Suppressor macrophage treated with lipopolysaccharide for 4 hours (primary cell): ENCODE measurements at places on chromosomes 4 and X.

GRCh38 chr4:177263818-177264217 lies 45.9 kb upstream of the NEIL3 start:
- no peak for DNase-seq

DNA sequence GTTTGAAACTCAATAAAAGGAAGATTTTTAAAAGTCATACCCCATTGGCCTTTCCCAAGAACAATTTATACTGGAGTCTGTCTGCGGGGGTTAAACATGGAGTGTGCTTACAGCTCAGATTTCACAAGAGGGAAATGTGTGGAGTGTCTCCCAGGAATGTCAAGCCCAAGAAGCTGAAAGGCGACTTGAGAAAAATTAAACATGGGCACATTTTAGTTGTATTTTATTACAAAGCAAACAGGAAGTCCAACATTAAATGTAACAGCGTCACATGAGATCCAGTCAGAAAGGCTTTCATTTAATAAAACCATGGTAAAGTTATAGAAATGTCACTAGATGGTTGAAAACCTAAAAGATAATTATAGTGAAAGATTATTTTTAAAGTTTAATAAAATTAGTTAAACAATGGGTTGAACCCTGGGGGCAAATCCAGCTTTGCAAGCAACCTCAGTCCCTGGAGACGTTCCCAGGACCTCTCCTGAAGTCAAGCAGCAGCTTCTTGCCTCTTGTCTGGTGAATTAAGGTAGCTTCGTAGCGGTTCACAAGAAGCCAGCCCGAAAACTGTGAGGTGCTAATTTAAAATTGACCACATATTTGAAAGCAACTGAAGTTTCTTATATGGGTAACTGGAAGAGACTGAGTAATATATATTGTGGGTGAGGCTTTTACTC lies 168.4 kb upstream of the EDNRA start:
- DNase-seq = no peak

DNA sequence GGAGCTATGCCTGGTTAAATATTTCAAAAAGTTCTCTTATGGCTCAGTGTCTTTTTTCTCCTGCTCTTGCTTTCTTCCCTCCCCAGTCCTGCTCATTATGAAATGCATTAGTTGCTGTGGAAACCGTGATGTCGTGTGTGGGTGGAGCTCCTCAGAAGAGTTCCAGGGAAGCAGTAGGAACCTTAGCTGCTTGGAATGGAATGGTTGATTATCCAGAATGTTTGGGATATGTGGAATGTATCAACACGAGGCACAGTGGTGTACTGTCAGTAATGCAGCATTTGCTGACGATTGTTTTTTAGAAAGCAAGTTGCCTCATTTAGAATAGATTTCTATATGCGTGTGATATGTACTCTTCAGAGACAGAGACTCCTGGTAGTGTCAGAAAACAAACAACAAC lies 333.2 kb downstream of the ARHGAP10 start:
- no peak for DNase-seq

DNA sequence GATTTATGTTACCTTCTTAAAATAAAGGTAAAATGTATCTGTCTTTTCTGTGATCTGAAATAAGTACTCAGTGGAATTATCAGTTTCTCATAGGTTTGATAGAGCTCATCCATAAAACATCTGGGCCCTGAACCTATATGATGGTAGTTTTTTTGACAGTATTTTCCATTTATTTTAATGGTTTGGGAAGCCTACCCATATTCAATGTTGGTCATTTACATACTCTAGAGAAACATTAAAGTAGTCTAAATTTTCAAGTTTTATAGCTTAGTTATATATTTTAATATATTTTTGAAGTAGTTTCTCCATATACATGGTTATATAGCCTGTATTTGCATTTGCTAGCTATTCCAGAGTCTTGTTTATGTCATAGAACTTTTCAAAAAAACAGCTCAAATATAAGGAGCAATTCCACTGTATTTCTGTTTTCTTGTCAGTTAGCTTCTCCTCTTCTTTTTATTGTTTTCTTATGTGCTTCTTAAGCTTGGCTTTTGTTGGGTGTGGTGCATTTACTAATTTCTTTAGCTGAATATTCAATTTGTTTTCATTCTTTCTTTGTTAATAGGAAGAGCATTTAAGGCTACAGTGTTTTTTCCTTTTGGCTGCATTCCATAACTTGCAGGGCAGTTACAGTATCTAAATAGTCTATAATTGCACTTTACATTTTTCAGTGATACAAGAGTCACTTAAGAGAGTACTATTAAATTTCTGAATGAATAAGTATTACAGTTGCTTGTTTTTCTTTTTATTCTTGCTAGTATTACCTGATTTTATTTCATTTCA lies 181.4 kb downstream of the DKK2 start:
- DNase-seq = no peak

DNA sequence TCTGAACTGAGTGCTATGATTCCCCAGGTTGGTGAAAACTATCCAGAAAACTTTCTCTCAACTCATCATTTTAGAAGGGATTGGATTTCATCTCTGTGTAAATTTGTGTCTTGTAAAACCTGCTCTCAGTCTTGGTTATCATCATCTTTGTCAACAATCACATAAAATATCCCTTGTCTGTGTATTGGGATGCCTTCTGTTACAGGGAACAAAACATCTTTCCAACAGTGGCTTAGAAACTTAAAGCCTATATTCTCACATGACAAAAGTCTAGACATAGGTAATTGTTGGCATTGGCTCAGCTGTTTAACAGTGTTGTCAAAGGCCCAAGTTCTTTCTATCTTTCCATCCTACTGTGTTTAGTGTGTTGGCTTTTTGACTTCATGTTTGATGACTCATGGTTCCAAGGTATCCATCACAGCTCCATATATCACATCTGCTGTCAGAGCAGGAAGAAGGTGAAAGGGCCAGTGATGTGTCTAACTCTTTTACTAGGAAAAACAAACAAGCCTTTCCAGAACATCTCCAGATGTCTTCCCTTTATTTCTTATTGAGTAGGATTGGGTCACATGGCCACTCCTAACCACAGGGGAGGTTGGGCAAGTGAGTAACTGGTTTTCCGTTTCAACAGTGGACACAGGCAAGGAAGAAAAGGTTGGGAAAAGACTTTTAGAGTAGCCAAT lies 65.0 kb downstream of the PHEX start:
- no peak for DNase-seq

DNA sequence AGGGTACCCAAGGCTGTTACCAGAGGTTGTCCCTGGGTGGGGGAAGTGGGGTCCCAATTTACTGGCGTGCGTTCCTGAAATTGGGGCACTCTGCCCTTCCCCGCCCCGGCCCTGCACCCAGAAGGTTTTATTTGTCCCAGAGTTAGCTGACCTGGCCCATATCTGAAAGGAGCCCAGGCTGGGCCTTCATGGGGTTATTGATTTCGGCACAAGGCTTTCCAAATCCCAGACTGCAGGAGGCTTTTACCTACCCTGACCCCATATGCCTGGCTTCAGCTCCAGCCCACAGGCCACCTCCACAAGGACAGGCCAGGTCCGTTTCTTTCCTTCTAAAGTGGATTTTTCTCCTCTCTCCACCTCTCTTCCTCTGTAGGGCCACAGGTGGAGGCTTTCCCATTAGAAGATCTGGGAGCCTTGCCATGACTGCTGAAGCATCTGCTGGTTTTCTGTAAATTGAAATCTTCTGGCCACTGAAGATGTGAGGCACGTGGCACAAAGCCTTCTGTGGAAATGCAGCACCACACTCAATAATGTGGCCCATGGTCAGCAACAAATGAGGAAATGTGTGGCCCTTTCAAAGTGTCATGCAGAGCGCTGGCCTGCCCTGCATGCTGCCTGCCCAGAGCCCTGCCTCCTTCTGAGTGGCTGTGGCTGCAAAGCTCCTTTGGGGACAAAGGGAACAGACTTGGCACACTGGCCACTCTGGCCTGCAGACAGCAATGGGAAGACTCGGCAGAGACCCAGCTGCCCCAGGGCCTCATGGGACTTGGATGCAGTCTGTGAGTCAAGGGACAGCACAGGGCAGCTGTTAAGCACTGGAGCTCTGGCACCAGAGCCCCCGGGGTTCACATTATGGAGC lies 43.1 kb upstream of the MTM1 start:
- DNase-seq = no peak

DNA sequence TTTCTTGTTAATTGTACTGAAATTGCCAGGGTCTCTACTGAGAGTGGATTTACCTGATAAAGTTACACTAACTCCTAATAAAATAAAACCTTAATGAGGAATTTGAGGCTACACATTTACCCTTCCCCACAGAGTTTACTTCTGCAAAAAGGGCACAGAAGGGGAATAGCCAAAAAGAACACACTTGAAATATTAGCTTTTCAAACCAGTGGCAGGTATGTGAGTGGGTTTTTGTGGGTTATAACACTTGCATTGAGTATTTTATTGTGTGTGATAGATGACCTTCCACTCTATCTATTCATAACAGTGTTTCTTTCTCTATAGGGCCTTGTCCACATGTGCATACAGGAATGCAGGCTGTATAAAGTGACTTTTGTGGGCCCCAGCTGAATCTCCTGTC lies 5.0 kb upstream of the GPR174 start:
- DNase-seq = no peak

DNA sequence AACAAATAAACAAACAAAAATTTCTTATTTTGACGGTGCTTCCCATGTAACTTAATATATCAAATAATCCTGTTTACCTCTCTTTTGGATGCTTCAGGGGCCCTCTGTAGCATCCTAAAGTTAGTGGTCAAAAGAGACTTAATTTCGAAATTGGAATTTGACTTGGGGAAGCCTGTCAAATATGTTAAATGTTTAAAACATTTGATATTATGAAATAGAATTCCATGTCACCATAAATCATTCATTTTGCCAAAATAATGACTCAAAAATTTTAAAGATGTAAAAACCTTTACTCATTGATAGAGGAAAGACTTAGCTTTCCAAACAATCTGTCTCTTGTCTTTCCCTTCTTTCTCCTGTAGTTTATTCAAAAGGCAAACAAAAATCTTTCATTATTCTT lies 20.6 kb upstream of the TEX13A start:
- DNase-seq = no peak

- DNase-seq = no peak
Observed at GRCh38 chr4:125316791-125317524, 2.2 kb downstream of the FAT4 start.

DNA sequence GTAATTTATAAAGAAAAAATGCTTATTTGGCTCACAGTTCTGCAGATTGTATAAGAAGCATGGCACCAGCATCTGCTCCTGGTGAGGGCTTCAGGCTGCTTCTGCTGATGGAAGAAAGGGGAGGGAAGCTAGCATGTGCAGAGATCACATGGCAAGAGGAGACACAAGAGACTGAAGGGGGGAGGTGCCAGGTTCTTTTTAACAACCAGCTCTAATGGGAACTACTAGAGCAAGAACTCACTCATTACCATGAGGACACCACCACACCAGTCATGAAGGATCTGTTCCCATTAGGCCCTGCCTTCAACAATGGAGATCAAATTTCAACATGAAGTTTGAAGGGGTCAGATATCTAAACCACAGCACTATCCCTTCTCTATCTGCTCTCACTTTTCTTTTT lies 9.4 kb upstream of the COPS4 start:
- no peak for DNase-seq

- no peak for DNase-seq
Observed at GRCh38 chrX:21638311-21638710, 19.8 kb downstream of the KLHL34 start.

DNA sequence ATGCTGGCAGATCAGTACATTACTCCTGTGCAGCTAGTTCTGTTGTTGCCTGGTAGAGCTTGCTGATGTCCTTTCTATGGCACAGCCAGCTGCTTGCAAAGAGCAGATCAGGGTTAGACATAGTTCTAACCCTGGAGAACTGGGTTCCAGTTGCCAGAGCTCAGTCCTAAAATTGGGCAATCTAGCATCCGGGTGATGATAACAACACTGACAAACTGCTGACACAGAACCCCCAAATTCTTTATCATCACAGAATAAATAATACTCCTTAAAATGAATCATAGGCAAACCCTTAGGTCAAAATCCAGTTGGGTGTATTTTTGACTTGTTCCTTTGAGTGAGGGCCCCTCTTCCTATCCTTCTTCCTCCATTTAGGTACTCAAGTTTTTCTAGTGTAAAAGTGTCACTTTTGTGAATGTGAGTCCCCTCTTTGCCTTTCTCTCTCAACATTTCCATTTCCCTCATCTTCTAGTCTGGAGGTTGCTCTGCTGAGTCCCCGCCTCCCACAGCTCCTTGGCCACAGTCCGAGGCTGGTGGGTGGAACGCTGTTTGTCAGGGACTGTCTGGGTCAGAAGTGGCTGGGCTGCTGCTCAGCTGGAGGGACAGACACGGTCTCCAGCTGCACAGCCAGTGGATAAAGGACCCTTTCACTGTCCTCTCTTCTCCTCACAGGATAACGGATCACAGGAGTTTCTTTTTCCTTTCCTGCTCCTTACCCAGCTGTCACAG lies 93.6 kb upstream of the RASGEF1B start:
- DNase-seq = peak; percentile 58

GRCh38 chr4:19540859-19541540 lies 710.7 kb upstream of the SLIT2 start:
- no peak for DNase-seq

- DNase-seq = no peak
Observed at GRCh38 chr4:33200377-33200776, 2480.2 kb downstream of the PCDH7 start.

DNA sequence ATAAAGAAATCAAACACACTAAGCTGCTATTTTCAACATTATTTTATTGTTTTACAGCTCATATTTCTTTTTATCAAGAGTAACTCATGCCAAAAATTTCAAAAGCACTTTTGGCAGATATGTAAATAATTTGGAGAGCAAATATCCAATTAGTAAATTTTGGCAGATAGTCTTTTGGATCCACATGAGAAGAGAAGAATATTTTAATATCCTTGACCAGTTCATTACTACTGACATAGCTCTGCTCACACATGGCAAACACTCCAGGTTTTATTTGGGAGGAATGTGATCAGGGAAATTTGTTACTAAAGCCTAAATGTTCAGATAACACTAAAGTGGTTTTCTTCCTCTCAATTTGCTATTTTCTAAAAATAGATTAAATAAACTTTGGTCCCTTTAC lies 1054.3 kb downstream of the FAT4 start:
- no peak for DNase-seq

GRCh38 chrX:150293311-150294013 lies 69.7 kb upstream of the MAMLD1 start:
- DNase-seq = no peak

GRCh38 chrX:151359931-151360871 lies 36.8 kb upstream of the VMA21 start:
- peak; percentile 30 for DNase-seq

GRCh38 chr4:100690812-100691211 lies 173.0 kb upstream of the EMCN start:
- DNase-seq = no peak

DNA sequence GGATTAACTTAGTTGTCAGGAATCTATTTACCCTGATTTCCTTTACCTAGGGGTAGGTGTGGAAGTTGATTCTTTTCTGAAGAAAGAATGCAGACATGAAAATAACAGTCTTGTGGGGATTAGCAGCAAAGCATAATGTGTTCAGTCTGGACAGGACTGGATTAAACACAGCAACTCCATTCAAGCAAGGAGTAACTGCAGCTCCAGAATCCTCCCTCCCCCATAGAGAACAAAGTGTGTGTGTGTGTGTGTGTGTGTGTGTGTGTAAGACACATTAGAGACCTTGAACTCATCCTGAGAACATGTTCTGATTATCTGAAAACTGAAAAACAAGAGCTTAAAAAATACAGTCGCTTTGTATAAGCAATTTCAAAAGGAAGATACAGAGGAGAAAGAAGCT lies 9.3 kb downstream of the C4orf54 start:
- DNase-seq = no peak

- peak; percentile 53 for DNase-seq
Observed at GRCh38 chrX:109841869-109842579, 109.0 kb upstream of the ACSL4 start.

GRCh38 chrX:100207331-100208024 lies 202.6 kb downstream of the PCDH19 start:
- DNase-seq = no peak

- DNase-seq = no peak
Observed at GRCh38 chrX:82848111-82848510, 660.0 kb upstream of the POU3F4 start.
